Activated CD4-positive, alpha-beta T cell treated with anti-CD3 and anti-CD28 coated beads for 4 hours (primary cell): ENCODE measurements at places on chromosomes 4 and X.

- no peak for DNase-seq
Observed at GRCh38 chrX:11944501-11944900, 186.5 kb downstream of the MSL3 start.

DNA sequence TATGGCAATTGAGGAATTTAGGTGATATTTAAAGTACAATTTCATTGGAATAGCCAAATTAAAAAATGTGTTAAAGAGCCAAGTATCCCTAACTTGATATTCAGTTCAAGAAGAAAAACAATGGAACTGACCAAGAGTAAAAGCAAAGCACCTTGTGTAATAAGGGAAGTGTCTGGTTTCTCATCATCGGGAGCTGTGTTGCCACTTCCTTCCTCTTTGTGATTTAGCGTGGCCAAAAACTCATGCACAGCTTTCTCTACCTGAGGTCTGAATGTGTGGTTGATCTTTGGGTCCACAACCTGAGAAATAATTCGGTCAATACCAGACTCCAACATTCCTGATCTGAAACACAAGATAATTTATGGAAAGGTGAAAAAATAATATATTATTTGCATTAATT, 12.4 kb downstream of the BOD1L1 start:
- DNase-seq, result no peak

GRCh38 chr4:138707746-138708677, 307.6 kb upstream of the NOCT start:
- DNase-seq, result no peak

- DNase-seq, result no peak
Observed at GRCh38 chrX:40418146-40418812, 162.5 kb upstream of the ATP6AP2 start.

- DNase-seq, result no peak
Observed at GRCh38 chr4:158238575-158238974, 28.3 kb downstream of the TMEM144 start.

- DNase-seq, result no peak
Observed at GRCh38 chr4:108264693-108265092, 96.0 kb upstream of the LEF1 start.

DNA sequence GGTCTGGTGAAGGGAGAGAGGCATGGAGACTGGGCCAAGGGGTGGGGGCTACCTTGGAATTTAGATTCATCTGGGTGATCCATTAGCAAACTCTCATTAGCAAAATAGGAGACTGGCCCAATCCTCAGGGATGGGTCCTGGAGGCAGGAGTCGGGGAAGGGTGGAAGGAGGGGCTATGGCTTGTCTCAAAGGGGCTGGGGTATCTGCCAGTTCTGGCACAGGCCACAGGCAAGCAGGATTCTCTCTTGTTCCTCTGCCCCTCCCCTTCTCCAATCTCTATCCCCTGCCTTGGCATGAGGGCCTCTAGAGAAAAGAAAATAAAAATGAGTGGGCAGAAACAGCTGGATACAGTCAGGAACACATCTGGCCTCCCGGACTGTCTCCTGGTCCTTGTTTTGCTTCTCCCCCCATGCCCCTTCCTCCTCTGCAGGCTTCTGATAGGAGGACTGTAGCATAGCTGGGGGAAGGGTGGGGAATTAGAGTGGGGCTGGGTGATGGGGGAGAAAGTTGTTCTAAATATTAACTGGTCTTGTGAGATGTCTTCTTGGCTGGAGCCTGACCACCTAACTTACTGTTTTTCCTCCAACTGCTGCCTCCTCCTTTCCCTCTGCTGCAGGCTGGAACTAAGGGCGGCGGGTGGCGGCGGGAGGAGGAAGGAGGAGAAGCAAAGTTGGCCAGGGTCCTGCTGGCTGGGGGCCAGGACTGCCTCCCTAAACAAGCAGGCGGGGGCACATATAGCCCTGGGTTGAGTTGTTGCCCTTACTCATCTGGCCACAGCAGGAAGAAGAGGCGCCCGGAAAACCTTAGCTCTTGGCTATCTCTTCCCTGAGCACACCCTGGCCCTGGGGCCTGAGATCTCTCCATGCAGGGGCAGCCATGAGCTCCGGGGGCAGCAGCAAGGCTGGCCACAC, 53.3 kb upstream of the LAS1L start:
- no peak for DNase-seq

DNA sequence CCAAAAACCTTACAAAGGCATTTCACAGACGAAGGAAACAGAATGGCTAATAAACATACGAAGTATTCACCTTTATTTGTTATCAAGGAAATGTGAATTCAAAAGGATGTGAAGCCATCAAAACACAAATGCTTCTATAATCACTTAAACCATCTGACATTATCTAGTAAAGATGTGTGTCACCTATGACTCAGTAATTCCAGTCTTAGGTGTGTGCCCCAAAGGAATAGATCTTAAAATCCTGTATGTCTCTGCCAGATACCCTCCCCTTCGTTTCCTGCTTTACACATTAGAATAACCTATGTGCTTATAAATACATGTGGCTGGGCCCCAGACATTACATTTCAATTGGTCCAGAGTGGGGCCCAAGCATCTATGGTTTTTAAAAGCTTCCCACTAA, 41.8 kb upstream of the CEP135 start:
- peak; percentile 5 for DNase-seq

- no peak for DNase-seq
Observed at GRCh38 chr4:5730993-5731990, 20.3 kb downstream of the EVC start.

DNA sequence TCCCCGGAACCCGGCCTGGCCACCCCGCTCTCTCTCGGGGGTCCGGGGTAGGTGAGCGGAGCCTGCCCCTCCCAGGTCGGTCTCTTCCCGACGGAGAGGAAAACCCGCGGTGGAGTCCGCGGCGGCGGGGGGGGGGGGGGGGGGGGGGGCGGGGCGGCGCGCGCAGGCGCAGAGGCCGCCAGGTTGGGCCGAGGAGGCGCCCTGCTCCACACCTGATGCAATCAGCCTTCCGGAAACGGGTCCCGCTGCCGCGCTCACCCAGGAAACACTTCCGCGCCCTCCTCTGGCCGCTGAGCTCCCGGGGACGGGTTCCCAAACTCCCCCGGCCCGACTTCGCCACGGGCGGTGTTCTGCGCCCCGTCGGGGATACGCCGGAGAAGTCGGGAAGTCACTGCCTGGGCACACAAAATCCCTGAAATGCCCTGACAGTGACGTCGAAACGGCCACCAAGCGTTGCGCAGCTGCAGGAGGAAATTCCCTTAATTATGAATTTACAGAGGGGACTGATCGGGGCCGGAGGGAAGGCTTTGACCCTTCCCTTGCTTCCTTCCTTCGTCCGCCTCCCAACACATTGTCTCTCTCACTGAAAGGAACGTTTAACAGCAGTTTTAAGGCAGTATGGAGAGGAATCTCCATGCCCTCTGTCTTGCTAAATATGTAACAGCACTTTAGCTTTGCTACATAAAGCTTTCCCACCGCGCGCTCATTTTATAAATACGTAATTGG, 2.1 kb upstream of the APBB2 start:
- peak; percentile 37 for DNase-seq

GRCh38 chr4:180809439-180809838, 1433.8 kb upstream of the TENM3 start:
- no peak for DNase-seq

DNA sequence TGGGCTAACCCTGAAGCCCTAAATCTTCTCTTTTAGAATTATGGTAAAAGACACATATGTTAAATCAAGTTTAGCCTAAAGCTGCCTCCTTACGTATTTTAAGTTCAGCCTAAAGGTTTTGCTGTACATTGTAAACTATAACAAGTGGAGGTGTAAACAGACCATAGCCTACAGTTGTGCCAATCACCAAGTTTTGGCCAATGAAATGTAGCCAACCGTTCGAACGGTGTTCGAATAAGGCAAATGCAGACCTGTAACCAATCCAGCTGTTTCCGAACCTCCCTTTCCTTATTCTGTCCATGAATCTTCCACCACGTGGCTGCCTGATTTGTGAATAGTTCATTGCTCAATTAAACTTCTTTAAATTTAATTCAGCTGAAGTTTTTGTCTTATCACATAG, 52.1 kb upstream of the TBC1D9 start:
- DNase-seq, result no peak

DNA sequence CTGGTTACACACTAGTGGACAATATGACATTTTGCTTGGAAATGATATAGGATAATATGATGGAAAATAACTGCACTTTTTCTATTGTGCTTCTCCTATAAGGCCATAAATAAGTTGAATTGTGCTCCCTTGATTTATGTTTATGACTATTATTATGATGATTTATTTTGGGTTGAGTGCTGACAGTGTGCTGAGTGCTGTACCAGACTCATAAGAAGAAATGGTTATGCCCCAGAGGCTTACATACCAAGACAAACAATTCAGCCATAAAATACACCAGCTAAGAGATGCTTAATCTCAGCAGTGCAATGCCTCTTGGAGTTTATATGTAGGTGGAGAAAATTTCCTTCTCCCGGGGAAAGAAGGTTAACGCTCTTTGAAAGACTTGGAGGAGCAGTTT, 199.8 kb upstream of the NOCT start:
- no peak for DNase-seq

- no peak for DNase-seq
Observed at GRCh38 chr4:153527690-153528089, 61.5 kb downstream of the TMEM131L start.

DNA sequence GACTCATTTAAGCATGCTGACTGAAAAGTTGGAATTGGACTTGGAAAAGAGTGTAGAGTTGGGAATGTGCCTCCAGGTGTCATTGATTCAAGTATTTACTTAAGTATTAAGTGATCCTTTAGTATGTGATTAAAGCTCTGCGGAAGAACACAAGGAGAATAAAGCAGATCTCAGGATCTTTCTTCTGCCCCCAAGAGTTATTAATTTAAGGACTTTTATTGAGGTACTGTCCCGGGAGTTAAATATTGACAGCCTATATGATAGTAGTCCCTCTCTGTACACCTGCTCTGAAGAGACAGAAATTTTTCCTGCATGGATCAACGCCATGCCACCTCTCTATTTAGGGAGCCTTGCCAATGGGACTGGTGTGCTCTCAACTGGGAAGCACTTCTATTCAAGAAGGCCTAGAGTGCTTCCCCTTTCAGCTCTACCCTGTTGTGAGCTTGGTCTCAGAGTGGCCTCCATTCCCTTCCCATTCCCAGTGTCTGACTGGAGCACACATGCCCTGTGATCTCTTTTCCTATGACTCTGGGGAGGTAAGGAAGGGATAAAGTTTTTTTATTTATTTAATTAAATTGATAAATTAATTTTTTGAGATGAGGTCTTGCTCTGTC, 75.9 kb downstream of the SHISA3 start:
- no peak for DNase-seq

DNA sequence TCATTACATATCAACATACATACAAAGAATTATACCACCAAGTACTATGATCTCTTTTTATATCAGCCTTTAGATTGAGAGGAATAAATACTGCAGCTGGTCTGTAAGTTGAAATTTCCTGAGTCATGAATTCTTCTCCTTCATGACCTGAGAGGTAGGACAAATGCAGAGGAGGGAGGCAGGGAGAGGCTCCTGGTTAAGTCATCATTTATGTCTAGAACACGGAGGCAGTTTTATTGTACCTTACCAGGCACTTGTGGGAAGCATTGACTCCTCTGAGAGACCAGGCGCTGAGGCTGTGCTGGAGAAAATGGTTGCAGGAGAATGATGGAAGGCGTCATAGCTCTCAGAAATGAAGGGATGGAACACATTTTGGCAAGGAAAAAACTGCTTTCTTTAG, 12.5 kb upstream of the CASK start:
- no peak for DNase-seq

- no peak for DNase-seq
Observed at GRCh38 chrX:111830571-111830970, 45.4 kb upstream of the TRPC5OS start.

GRCh38 chr4:53706422-53707032, 115.2 kb upstream of the LNX1 start:
- no peak for DNase-seq

- no peak for DNase-seq
Observed at GRCh38 chr4:176339936-176340761, 20.4 kb downstream of the SPCS3 start.

DNA sequence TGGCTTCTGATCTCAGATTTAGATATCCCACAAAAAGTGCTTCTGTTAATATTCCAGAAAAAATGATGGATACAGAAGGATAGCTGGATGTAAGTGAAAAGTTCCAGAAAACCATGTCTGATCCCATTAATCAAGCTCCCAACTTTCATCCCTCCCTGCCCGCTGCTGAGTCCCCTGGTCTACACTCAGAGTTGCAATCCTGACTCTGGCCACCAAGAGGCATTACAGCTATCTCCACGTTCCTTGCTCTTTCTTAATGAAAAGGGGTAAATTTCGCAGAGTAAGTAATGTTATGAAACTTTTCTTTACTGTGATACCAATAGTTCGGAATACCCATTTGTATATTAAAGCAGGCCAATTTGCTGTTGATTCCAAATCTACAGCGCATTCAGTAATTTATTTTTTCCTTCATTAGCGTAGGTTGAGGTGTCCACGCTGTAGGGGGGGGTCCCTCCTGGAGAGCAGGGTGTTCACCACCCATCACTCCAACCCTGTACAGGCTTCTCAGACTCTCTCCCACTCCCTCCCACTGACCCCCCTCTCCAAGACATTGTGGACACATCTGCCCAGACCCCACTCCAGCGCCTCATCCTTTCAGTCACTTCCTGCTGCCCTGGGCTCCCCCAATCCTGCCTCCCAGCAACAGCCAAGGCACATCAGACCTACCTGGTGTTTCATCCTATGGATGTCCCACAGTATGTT, 55.1 kb downstream of the RAB40A start:
- peak; percentile 17 for DNase-seq

GRCh38 chr4:168879188-168879587, 130.9 kb downstream of the CBR4 start:
- DNase-seq, result no peak

- DNase-seq, result no peak
Observed at GRCh38 chr4:142815834-142816233, 30.3 kb downstream of the INPP4B start.

- DNase-seq, result no peak
Observed at GRCh38 chrX:150366951-150367545, 3.9 kb downstream of the MAMLD1 start.

GRCh38 chr4:170089274-170089667, 485 bp downstream of the AADAT start:
- no peak for DNase-seq

DNA sequence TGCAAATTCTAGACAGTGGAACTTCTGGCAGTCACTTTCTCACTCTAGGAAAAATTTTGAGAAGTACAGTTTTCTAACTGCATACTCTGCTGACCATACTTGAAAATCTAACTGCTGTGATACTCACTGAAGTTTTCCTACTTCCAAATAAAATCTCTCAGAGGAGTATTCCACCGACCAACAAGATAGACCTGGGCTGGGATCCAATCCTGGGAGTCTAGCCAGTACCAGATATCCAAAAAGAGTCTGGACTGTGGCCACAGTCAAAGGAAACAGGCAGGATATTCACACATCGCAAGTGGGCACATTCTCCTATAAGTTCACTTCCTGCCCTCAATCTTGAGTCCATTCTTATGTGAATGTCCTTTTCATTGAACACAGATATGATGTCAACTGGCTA, 1138.7 kb upstream of the PCDH7 start:
- DNase-seq, result no peak
